Fibroblast of lung (primary cell): ENCODE measurements at places on chromosomes 1 and 21. TPM values are rescaled to one million over a fixed set of nuclear protein-coding genes. Genes with fewer than 3 reads are reported as not detected.

GRCh38 chr1:183515002-183515689, 42.8 kb downstream of the SMG7 start:
- peak; percentile 80 for DNase-seq

- no peak for DNase-seq
Measured at GRCh38 chr1:12080773-12081556, 17.9 kb downstream of the TNFRSF8 start.

DNA sequence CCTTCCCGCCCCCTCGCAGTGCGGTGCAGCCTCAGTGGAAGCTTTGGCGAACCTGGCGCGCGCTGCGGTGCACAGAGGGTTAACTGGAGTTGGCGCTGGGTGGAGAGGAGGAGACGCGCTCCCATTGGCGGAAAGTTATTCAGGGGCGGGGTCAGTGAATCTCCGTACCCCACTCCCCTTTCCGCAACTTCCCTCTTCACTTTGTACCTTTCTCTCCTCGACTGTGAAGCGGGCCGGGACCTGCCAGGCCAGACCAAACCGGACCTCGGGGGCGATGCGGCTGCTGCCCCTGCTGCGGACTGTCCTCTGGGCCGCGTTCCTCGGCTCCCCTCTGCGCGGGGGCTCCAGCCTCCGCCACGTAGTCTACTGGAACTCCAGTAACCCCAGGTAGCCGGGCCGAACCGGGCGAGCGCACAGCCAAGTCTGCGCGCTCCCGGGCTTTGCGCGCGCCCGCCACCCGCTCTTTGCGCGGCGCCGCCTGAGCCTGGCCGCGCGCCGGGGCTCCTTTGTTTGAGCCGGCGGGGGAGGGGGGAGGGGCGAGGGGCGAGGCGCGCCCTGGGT, at the start of gene EFNA4:
Gene EFNA4, plus strand, starts transcription at position 191 of the 561 bp plus-strand sequence. Its CDS starts 84 bp downstream, at position 275.
- DNase-seq = peak; percentile 83

- DNase-seq = no peak
Measured at GRCh38 chr21:46304437-46304836, 18.3 kb downstream of the YBEY start.

Gene DDX59
- 16.2 and 18.7 TPM in 2 replicates for total RNA-seq

Gene RGS4
- total RNA-seq = 36.5 and 63.3 TPM in 2 replicates

Gene TBX19
- total RNA-seq = 0.26 and 1.2 TPM in 2 replicates

Gene ATAD3C
- total RNA-seq = under 0.01 and 0.17 TPM in 2 replicates

Gene MARCKSL1
- total RNA-seq = 11.7 and 33.1 TPM in 2 replicates
